ENCODE measurements at places on chromosomes 4 and X.

DNA sequence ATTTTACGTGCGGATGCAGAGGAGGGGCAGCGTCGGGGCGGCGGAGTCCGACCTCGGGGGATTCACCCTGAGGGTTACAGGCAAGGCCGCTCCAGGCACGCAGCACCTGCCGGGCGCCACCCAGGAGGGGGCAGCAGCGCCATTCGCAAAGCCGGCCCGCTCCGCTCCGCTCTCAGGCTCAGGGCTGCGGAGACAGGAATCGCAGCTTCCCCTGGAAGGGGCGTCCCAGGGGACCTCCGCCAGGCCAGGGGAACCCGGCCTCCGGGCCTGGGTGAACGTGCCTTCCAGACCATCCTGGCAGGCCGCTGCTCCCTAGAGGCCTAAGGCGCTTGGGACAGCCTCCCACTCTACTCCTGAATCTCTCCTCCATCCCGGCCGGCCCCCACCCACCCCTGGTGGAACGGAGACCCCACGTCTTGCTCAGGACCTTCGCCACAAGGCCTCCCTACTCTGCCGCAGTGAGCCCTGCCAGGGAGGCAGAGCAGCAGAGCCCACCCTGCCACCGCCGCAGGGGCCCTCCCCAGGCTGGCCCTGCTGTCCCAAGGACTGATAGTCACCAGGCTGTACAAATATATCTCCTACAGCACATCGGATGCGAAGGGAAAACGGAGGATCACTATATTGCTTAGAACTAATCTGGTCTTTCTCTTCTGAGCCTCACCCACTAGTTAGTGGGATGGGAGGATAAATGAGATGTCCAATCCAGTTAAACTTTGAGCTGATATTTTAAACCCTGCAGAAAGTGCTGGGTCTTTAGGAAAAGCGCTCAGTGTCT is 115.0 kb downstream of the SMIM20 start:
- peak; percentile 89 for DNase-seq

GRCh38 chrX:6383917-6384316 is 151.0 kb downstream of the VCX3A start:
- DNase-seq = no peak

GRCh38 chr4:24799544-24800324 is 4.4 kb downstream of the SOD3 start:
- peak; percentile 40 for DNase-seq

DNA sequence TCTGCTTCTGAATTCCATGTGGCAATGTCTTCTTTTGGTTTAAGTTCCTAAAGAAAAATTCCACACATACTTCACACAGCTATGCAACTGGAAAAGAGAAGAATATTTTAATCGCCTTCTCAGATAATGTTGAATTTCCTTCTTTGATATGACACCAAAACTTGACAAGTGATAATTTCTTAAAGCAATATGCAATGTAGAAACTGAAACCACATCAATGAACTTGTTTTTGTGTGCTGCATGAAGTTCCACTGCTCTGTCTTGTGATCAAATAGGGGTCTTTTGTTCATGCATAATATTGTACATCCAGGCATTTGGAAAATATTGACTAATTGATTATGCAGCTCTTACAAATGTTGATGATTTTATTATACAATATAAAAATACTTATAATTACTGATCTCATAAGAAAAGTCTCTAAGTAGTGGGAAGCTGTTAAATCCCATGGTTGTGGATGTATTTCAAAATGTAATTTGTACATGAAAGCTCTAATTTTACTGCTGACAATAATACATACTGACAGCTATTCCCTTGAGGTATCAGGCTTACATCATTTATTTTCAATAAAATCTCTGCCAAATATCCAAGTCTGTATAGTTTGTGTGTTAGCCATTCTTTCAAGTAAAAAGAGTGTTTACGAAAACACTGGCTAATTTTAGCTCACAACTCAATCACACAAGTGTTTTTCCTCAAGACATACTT is 56.5 kb downstream of the AGA start:
- DNase-seq = no peak

GRCh38 chr4:20490734-20491133 is 209.5 kb upstream of the PACRGL start:
- DNase-seq = no peak

- no peak for DNase-seq
These were observed 628.3 kb downstream of the TRIML1 start for GRCh38 chr4:188767496-188767895.

DNA sequence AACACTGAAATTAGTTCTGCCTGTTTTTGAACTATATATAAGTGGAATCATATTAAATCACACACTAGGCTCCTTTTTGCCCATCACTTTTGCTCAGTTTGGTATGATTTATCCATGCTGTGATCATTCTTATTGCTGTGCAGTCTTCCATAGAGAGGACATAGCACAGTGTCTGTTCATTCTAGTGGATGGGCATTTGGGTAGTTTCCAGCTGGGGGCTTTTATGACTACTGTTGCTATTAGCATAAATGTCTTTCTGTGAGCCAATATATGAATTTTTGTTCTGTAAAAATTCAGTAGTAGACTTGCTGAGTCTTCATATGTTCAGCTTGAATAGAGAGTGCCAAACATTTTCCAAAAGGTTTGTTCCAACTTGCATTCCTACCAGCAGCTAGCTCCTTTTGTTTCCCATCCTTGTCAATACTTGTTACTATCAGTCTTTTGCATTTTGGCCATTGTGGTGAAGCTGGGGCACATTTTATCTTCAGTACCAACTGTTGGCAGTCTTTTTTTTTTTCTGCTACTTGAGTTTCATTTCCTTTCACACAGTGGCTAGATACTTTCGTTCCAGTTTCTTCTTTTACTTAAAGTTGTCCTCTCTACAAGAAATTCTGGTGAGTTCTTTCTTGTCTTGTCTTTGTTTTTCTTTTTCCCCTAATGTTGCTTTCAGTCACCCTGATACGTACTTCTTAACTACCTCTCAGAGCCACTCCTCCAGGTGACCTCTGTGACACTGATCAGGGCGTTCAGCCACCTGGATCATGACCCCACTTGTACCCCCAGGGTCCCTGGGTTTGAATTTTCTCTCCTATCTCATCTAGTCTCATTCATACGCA is 87.0 kb downstream of the ANXA3 start:
- peak; percentile 44 for DNase-seq

DNA sequence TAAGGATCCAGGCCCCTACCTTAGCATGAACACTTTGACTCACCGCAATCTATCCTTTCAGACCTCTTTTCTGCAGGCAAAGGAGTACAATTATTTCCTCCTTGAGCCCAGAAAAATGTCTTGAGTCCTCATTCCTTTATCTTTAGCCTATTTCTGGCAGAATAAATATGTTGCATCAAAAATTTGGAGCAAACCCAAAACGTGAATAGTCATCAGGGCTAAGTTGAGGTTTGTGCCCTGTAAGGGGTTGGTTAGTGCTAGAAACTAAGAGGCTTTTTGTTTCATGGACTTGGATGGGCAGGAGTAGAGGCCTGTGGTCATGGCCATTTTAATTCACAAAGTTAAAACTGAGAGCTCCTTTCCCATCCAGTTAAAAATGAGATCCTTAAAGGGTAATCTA is 460.3 kb downstream of the GBA3 start:
- no peak for DNase-seq

- no peak for DNase-seq
These were observed 836.5 kb upstream of the HTR2C start for GRCh38 chrX:113747274-113747973.

DNA sequence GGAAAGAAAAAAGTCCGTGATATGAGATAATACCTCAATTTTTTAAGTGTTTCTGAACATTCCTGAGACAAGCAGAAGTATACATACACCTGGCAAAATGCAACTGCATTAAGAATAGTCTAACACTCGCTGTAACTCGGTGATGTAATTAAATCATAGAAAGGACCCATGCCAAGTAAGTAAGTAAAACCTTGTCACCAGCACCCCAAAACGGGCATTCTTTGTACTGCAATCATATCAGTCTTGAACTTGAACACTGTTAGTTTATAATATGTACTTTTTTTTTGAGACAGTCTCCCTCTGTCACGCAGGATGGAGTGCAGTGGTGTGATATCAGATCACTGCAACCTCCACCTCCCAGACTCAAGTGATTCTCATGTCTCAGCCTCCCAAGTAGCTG is 47.4 kb downstream of the SMIM14 start:
- no peak for DNase-seq

- no peak for DNase-seq
These were observed 584.8 kb upstream of the AGA start for GRCh38 chr4:178026999-178027398.

DNA sequence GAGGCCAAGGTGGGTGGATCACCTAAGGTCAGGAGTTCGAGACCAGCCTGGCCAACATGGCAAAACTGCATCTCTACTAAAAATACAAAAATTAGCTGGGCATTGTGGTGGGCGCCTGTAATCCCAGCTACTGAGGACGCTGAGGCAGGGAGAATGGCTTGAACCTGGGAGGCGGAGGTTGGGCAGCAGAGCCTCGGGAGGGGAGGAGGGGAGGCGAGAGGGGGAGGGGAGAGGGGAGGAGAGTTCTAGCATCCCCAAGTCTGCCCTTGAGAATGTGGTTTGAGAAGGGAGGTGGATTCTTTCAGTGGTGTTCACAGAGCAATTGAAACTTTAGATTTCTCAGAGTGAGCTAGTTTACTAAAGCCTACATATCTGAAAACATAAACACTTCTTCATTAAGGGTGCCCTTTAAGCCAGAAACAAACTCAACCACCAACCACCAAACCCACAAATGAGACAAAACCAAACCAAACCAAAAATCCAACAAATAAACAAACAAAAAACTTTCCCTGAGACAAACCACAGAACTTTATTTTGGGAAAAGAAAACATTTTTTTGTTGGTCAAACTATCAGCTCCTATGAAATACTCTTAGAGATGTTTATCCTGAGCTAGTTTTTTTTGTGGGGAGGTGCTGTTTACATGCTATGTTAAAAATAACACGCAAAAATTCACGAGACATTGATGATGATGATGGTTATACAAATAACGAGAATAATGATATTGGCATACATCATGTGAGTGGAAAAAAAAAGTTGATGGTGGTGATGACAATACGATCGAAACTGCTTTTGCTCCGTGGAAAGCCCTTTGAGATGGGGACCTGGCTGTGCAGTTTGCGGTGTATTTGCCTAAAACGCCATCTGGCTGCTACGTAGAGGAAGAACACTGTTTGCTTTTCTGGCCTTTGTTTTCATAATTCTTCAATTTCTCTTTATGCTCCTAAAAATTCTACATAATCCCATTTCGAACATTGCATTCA is 98.2 kb upstream of the PRKX start:
- DNase-seq = peak; percentile 18

DNA sequence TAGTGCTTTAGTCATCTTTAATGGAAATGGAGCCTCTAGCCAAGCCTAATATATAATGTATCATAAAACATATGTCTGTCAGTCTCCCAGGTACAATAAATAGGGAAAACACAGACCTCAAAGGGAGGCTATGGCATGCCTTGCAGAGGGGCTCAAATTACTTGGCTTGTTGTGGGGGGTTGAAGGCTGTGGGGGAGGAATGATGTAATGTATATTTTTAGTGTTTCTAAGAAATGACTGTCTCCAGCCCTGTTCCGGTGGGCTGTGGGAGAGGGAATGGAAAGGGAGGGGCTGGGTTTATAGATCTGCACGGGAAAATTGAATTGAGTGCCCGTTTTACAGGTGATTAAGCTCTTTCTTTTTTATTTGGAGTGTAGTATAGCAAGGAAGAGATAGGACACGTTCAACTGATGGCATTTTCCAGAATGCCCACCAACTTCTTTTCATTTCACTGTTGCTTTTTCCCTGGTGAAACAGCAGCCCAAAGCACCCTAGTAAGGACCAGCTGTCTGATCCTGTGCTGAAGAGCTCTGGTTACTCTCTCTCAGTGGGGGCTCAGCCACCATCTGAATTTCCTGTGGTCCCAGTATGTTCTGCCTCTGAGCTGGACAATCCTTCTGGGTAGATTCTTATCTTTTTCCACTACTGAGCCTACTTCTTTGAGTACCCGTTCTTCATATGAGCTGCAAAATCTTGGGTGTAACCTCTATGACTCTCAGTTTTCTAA is 220.7 kb upstream of the CASK start:
- DNase-seq = no peak

GRCh38 chr4:135838889-135839288 is 1637.3 kb upstream of the PABPC4L start:
- DNase-seq = no peak

- DNase-seq = no peak
These were observed 92.9 kb upstream of the TNIP3 start for GRCh38 chr4:121256887-121257466.

DNA sequence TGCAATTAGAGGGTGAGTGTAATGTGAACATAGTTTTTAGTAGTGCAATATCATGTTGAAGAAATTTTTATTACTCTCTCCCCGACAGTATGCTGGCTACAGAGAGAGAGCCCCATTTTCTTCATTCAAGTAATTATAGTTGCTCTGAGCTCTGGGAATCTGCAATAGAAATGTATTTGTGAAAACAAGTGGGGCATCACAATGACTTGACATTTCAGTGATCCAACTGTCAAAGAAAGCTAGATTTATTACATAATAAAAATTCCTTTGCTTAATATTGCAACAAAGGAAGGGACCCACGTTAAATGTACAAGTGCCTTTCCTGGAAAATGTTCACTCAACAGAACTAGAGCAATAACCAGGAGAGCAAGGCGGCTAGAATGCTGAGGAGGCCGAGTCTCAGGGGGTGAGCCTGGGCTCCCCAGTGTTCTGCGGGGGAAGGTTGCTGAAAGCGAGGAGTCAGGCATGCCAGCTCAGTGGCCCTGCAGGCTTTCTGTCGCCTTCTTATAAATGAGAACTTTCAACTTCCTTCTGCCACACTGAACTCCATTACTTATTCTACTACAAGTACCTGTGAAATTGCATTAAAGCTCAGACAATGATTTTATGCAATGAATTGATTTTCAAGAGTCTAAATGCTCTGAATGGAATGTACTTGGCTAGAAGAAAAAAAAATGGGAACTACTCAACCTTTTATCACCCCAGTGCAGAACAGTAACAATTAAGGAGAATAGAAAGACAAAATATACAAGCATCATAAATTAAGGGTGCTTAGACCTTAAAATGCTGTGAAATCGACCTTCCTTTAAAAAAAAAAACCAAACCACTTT is 476.4 kb downstream of the AFF2 start:
- DNase-seq = no peak

DNA sequence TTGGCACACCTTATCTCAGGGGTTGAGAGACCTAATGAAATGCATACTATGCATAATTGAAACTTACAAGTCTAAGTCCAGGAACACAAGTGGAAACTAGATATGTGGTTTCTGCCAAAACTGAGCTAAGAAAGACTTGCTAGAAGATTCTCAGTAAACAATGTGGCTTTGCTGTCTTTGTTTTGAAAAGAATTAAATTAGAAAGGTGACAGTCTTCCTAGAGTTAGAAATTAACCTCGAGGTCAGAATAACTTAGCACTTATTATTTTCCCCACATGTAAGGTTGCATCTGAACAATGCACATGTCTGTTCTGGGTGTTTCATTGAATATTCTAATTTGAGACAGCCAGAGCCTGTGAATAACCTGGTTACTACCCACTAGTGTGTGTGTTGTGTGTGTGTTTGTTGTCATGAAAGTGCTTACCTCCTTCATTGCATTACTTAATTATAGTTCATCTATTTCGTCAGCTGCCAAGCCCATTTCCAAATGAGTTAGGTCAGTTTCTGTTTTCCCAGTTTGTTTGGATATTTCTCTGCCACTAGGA is 1.5 kb downstream of the EREG start:
- DNase-seq = peak; percentile 47

All from suppressor macrophage (primary cell).